Ascending aorta (tissue), 2 donors: ENCODE measurements at places on chromosomes 3 and 15.

DNA sequence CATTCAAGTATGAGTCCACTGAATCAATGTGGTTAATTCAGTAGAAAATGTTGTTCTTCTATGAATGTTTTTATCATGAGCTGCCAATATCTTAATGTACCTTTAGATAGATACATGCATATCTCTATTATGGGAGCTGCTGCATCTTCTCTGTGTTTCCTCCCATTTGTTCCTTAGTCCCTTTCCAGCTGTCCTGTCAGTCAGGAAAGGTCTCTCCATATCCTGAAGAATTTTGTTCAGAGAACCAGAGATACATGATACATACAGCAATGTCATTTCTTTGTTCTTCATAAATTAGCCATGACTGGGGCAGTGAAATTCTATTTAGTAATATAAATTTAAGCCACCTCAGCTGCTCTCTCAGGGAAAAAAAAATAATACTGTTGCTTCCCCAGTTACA, 103.7 kb downstream of the P3H2 start:
- DNase-seq, result no peak

DNA sequence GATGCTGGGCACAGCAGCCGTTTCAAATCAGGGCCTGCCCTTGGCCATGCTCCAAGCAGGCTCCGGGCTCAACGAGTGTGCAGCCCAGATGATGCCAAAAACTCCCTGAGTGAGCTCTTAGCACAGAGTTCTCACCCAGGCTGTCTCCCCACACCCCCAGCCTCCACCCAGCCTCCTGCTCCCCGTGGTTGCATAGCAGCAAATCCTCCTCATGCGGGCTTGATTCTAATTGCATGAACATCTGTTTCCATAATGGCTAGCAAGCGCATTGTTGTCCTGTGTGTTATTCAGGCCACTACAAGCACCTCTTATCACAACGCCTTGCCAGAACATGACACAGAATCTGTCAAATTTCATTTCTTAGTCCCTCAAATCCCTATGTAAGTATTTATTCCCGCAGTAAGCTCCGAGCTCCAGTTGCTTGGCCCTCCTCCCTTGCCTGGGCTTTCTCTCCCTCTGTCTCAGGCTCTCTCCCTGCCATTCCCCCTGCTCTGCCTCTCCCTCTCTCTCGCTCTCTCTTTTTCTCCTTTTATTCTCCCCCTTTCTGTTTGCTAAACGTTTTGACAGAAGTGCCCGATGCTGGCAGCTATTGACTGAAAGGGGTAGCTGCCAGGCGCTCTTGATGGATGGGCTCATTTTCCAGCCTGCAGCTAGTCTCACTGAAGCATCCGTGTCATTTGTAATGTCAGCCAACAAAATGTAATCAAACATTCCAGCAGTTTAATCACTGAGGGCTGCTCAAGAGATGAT, 306.5 kb downstream of the IL20RB start:
- no peak for DNase-seq

DNA sequence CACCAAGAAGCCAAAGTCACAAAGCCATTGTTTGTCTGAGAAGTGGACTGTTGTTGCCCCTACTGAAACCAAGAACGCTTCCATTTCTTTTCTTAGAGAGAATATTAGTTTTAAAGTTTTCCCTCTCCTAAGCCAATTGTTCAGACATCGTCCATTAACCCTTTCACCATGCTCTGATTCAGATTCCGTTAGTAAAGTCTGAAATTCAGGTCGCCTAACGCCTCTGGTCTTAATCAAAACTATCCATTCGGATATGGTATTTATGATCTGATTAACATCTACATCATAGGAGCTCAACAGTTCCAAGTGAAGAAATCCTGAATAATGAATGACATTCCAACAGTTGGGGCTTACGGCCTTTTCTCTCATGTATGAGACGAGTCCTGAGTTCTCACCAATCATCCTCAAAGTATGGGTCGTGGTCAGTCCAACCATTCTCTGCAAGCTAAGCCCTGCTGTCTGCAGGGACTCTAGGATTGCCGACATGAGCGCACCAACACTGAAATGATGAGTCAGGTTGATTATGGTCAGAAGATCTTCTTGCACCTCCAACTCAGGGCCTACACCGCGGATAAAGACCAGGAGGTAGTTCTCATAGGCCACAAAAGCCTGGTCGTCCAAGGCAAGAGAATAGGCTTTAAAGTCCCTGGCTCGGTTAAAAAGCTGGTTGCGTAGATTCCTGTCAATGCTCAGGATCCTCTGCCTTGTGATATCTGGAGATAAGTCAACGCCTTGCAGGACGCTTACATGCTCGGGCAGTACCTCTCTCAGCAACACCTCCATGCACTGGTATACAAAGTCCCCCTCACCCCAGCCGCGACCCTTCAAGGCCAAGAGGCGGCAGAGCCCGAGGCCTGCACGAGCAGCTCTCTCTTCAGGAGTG, 767 bp downstream of the EPM2AIP1 start:
- DNase-seq, result peak; percentile 67

DNA sequence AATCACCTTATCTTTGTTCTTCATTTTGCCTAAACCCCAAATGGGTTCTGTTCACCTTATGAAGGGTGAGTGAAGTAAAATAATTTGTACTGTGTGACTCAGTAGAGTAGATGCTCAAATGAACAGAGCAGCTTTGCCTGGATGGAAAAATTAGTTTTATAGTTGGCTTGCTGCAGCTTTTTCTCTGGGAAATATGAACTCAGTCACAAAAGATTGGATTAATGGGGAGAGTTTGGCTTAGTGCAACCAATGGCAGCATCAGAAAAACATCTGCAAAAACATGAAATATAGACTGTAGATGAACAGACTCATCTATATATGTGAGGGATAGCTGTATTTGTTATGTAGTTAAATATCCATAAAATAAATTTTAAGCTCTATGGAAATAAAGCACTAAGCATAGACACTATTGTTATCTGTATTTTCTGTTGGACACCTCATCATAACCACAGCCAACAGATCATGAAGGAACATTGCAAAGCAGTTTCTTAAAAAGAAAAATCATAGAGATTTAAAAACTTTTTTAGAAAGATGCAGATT, 181.3 kb downstream of the ECT2 start:
- DNase-seq, result no peak

GRCh38 chr15:77553257-77553656, 79.5 kb downstream of the LINGO1 start:
- DNase-seq, result no peak

DNA sequence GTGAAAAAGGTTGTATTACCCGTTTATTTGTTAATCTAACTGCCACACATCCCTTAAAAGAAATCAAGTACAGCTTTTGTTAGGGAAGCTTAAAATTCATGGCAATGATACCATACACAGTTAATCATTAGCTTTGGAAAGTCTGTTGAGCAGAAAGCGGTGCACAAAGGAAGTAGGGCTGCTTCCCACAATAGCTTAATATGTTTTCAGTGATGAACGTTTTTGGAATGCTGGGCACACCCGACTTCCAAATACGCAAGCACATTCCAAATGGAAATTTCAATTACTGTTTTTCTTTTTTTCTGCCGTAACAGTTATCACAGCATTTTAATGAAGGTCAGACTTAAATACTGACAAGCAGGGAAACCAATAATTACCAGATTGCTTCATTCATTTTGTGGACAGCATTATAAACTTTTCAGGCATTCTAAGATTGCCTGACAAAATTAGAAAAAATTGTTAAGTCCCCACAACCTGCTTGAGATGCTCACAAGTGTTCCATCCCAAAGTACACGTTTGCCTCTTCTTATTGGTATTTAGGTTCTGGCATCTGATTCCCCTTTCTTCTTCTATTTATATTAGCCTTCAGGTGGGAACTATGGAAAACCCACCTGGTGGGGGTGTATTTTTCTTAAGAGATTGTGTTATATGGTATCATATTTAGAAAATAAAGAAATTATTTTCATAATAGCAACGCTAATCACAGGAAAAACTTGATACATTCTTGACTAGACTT, 1.1 kb upstream of the ECT2 start:
- DNase-seq, result peak; percentile 74

GRCh38 chr3:159989973-159990846, 1.6 kb downstream of the IL12A start:
- no peak for DNase-seq

DNA sequence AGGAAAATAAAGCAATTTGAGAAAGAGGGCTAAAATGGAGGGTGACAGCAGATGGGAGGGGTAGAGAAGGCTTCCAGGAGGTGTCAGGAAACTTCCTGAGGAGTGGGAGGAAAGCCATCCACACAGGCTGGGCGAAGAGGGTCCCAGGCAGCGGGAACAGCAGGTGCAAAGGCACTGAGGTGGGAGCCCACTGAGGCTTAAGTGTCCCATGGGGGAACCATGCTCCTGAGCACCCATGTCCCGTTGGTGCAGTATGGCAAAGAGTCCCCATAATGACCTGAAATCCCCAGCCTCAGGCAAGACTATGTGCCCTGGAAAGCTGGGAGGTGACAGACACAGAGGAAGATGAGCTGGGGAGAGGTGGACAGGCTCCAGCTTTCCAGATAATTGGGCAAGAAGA, 30.0 kb downstream of the CFAP100 start:
- no peak for DNase-seq

DNA sequence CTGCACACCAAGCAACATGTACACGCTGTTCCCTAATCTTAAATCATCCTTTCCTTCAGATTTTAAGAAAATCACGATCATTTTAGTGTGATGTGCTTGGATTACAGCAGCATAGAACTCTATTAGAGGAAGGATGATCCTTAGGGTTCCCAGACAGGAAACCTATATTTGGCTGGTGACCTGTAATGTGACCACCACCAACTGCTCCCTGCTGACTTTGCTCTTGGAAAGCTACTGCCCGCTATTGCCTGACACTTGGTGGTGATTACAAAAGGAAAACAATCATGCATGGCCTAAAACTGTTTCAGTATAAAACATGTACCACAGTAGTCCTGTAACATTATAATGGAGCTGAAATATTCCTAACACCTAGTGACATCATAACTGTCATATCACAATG, 27.2 kb upstream of the LMOD3 start:
- DNase-seq, result no peak

GRCh38 chr3:192372616-192373015, 354.7 kb downstream of the FGF12 start:
- no peak for DNase-seq

DNA sequence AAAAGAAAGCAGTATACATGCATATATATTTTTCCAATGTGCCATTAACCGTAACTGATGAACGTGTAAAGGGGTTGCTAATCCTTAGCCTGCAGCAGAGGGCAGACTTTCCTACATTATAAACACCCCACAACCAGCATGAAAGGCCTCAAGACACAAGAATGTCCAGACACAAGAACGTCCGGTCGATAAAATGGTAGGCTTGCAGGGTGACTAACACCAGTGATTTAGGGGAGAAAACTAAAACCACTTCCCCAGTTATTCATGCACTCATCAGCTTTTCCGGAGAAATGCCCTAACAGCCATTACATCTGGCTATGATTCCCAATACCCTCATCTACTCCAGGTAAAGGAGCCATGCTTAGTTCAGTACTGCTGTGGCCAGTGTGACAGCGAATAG, 57.4 kb downstream of the LRTM1 start:
- DNase-seq, result no peak
